ENCODE measurements at places on chromosomes 6 and 20.

- DNase-seq = no peak
Measured at GRCh38 chr20:43160941-43161340, 28.8 kb downstream of the PTPRT start.

GRCh38 chr6:101645770-101646169 is 252.3 kb downstream of the GRIK2 start:
- DNase-seq = no peak

GRCh38 chr6:149544646-149545257 is 1.1 kb downstream of the PPIL4 start:
- DNase-seq = no peak

DNA sequence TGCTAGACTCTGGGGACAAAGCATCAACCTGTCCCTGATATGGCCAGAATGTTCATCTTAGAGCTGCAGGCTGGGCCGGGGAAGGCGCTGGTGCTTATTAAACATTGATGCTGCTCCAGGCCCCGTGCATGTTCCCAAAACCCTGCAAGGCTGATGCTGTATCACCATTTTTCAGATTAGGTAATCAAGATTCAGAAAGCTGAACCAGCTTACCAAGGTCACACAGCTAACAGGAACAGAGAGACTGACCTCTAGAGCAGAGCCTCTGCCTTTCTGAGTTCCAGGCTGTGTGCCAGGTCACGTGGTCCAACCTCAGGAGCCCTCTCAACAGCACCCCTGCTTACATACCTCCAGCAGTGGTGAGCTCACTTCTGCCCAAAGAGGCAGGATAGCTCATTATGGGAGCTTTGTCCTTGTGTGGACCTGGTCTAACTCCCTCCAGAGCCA is 16.1 kb upstream of the VSTM2L start:
- peak; percentile 46 for DNase-seq

DNA sequence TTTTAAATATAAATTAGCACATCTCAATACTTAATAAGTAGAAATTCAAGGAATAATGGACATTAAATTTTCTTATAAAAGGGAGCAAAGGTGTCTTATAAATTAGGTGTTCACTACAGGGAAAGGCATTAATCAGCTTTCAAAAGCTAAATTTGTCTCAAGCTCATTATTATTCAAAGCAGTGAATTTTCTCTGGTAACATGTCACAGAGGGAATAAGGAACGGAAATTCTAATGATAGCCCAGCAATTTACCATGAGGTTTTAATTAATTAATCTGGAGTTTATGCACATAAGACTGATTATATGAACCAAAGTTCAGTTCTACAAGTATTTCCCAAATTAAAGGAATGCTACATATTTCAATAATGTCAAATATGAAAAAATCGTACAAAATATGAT is 15.4 kb upstream of the GJE1 start:
- DNase-seq = no peak

DNA sequence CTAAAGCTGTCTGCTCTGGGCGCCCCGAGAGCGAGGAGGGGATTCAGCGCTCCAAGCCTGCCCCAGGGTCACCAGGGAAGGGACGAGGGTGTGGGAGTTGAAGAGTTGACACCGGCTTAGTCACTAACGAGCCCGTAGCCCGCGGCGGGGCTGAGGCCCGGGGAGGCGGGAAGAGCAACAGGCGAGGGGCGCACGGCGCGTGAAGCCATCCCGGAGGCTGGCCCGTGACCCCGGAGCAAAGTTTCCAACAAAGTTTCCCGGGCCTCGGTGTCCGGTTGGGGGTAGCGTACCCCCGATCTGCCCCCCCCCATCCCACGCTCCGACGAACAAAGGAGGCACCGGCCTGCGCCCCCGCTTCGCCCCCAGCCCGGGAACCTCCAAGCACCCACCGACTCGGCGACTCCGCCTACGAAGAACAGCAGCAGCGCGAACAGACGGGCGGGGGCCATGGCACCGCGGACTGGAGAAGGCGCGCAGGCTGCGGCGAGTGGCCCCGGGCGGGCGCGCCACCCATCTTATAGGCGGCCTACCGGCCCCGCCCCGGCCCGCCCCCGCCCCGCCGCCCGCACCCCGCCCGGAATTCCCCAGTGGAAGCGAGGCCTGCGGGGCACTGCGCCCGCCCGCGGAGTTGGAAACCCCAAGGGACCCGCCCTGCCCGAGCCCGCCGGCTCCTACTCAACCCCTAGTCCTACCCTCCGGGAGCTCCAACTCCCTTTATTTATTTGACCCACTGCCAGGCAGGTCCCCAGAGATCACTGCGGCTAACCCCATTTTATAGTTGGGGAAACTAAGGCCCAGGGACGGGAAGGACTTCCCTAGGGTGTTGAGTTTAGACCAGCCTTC is at the start of gene SDC4:
Gene SDC4, minus strand, starts transcription at position 489 of the 843 bp plus-strand sequence. Its CDS starts 40 bp downstream, at position 449.
- DNase-seq = peak; percentile 23

DNA sequence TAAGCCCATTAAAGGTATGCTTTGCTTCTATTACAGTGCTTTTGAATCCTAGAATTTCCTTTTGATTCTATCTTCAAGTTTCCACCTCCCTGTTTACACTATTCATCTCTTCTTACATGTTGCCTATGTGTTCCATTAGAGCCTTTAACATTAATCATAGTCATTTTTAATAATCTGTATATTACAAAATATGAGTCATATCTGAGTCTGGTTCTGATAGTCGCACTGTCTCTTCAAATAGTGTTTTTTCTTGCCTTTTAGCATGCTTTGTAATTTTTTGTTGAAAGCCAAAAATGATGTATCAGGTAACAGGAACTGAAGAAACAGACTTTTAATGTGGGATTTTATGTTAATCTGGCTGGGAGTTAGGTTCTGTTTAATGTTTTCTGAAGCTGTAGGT is 68.4 kb downstream of the DNAAF9 start:
- DNase-seq = no peak

GRCh38 chr6:146770965-146771735 is 172.4 kb downstream of the ADGB start:
- DNase-seq = no peak

DNA sequence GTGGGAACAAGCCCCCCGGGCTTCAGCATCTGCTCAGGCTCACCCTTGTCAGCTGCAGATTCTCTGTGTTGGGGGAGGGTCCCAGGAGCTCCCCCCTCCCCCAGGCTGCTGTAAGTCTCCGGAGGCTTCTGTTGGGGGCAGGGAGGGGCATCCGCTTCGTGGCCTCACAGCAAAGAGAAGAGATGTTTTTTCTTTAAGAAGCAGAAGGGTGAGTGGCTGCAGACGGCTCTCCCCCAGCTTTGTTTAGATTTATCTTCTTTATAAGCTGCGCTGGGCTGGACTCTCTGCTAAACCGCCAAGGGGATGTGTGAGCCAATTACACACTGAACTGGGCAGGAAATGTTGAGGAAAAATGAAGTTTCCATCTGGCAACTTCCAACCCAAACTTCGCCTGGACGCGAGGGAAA is 48.7 kb upstream of the GATA5 start:
- DNase-seq = no peak

- DNase-seq = no peak
Measured at GRCh38 chr6:53240139-53240538, 91.5 kb upstream of the GCM1 start.

GRCh38 chr20:9021699-9022098 is 47.2 kb upstream of the PLCB4 start:
- no peak for DNase-seq

DNA sequence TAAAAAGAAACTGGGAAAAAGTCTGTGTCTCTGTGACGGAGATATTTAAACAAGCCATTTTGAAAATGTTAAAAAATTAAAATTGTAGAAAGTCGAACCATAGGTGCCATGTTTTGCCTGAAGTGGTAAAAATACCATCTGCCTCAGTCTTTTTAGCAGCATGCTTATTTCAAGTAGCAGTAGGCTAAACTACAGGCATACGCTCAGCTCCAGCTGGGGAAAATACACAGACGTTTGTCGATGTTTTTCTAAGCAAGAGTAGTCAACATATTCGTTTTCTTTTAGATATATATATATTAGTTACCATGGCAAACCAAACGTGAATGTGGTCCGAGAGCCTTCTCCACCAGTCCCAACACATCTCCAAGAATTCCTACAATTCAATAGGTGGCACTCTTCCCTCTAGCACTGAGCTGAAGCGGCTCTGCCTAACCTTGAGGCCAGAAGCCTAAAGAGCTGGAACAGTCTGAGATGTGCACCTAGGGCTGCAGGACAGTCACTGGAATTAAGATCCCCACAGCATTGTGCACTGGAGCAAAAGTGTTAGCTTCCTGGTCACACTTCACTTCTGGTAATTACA is 70.2 kb upstream of the BEND3 start:
- DNase-seq = peak; percentile 76

DNA sequence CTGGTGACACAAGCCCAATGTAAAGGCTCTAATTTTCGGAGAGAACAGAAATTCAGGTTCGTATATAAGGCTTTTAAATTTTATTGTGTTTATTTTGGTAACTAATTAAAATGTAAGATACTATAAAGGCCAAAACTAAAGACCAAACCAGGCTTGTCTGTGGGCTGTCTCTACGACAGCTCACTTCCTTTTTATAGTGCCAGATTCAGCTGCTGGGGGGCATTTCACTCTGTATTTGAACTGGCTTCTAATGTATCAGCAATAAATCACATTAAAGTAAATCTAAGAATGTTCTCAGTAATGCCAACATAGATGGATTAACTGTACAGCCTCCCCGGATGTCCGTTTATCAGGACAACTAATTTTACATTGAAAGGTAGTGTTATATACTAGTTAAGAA is 31.1 kb upstream of the STXBP5 start:
- no peak for DNase-seq

GRCh38 chr6:43054206-43054943 is 724 bp upstream of the CUL7 start:
- no peak for DNase-seq

- DNase-seq = peak; percentile 92
Measured at GRCh38 chr6:76876922-76877553, 586.3 kb downstream of the HTR1B start.

- no peak for DNase-seq
Measured at GRCh38 chr6:138225953-138226352, 7.7 kb upstream of the PBOV1 start.

GRCh38 chr6:148451690-148452089 is 109.1 kb downstream of the SASH1 start:
- DNase-seq = no peak

- DNase-seq = no peak
Measured at GRCh38 chr6:10441004-10441654, 26.3 kb upstream of the TFAP2A start.

- no peak for DNase-seq
Measured at GRCh38 chr6:42279144-42279781, 61.6 kb upstream of the MRPS10 start.

DNA sequence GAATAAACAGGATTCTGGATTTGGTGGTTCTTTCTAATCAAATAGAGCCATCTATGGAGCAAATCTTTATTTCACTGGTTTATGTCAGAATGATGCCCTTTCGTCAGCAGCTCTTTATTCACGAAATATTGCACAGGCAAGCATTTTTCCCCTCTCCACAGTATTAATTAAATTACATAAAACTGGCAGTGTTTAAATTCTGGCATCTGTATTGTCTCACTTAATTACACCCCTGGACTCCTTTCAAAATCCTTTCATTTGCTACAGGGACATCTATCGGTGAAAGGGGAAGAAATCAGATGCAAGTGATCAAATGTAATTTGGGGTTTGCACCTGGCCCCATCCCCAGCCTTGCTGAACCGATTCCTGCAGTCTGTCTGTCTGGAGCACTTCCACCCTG is 801.9 kb downstream of the QKI start:
- no peak for DNase-seq

GRCh38 chr6:139134064-139134395 is 850 bp upstream of the HECA start:
- DNase-seq = no peak

- no peak for DNase-seq
Measured at GRCh38 chr20:56202493-56203077, 45.9 kb upstream of the MC3R start.

- no peak for DNase-seq
Measured at GRCh38 chr6:53058388-53059195, 6.6 kb upstream of the FBXO9 start.

Measured in DMS153 (cell line).